ENCODE measurements at places on chromosomes 7 and 10.
A peak's percentile ranks its signal among the peaks of the same experiment; 100 is the strongest.

GRCh38 chr10:97708976-97709946, 4.3 kb upstream of the MARVELD1 start:
- peak; percentile 89 for DNase-seq

DNA sequence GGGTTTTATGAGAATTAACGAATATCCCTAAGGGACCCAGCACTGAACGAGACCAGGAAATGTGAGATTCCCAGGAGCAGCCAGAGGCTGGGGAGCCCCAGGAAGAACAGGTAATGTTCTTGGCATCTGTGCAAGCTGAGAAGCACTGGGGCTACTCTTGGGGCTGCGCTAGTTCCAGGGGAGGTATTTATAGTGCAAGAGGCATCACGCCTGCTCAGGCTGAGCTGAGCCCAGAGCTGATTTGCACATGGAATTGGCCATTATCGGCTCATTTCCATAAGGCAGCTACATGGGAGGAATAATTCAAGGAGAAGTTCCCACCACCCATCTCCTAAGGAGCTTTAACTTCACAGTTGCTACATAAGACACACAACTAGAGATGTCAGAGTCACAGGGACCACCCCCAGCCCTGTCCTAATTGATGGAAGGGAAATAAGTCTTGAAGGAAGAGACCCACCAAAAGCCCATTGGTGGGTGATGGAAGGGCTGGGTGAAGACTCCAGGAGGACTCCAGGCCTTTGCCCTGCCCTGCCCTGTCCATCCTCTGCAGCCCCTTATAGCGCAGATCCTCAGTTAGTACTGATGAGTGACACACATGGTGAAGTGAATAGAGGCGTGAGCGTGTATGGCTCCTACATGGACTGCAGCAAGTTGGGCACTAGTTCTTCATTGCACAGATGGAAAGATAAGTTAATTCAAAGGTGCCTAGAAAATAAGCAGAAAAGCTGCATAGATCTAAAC, 178.9 kb downstream of the GRID1 start:
- DNase-seq: no peak

- no peak for DNase-seq
Observed at GRCh38 chr7:20870977-20871376, 84.3 kb upstream of the SP8 start.

DNA sequence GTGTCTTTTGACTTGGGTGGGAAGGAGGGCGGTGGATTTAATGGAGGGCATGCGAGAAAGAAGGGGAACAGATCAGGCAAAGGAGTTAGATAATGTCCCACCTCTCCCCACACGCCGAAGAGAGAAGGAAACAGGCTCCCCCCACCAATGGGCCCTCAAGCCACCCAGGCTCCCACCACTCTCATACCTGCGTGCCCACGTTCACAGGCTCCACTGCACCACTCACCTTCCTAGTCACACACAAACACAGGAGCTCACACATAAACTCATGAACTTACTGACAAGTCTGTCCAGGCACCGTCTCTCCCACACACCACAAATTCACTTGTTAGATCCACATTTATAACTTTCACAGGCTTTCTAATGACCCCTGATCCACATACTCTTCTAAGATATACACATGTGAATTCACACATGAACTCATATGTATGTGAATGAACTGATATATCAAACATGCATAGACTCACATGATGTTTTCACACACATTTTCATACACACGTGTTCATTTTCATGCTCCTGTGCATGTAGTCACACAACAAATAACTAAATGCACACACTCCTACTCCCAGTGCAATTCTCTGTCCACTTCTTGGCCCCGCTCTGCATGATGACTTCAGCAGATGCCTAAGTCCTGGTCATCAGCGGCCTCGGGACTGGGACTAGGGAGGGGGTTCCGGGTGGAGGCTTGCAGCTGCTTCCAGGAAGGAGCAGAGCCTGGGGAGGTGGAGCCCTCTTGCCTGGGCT, 1.5 kb downstream of the LZTS2 start:
- peak; percentile 96 for DNase-seq

GRCh38 chr10:66784770-66785169, 141.1 kb upstream of the LRRTM3 start:
- DNase-seq: no peak

DNA sequence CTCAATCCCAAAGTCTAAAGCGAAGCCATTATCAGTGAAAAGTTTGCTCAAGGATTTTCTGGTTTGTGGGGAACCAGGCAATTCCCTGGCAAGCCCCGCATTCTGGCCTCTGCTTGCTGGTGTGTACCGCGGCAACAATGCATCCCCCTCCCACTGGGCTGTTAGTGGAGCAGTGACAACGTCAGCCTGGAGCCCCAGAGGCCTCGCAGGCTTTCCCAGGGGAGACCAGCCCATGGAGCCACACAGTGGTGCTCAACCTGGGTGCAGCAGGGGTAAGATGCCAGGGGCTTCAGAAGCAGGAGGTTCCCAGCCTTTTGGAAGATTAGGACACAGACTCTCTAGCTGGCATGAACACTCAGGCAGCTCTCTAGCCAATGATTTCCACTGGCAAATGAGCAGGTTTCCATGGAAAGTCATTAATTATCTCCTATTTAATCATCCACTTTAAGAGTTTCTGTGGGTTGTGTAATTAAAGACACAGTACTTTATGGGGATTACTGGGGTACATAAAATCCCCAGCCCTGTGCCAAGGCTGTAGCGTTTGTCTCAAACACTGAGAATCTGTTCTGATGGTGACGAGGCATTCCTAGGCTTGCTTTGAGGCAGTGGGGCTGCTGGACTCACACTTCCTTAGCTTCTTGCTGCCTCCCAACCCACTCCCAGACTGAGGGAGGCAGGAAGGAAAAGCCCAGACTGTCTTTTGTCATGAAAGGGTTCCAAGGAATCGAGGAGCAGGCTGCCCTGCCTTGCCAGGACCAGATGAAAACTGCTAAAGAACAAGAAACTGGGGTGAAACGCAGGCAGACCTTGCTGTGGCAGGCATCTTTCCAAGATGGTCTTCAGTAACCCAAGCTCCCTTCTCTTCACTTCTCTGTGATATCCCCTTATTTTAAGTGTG, 411.9 kb upstream of the SHH start:
- no peak for DNase-seq

Data from hepatic stellate cell (primary cell).